ENCODE measurements at places on chromosomes 5 and 9. TPM values are rescaled to one million over a fixed set of nuclear protein-coding genes. Genes with fewer than 3 reads are reported as not detected.

The SKP2 gene
- total RNA-seq, result 34.8 TPM

The WDR31 gene
- total RNA-seq, result 1.3 TPM

The OSMR gene
- 59.1 TPM for total RNA-seq

The IFNA17 gene
- total RNA-seq, result not detected
